ENCODE measurements at places on chromosomes 6 and 20. TPM values are rescaled to one million over a fixed set of nuclear protein-coding genes. Genes with fewer than 3 reads are reported as not detected.

MLIP gene
- not detected for total RNA-seq

CFAP61 gene
- total RNA-seq, result not detected

RFX6 gene
- total RNA-seq, result not detected

TAAR2 gene
- not detected for total RNA-seq

CGA gene
- not detected for total RNA-seq

RIN2 gene
- 60.1 TPM for total RNA-seq

NMBR gene
- total RNA-seq, result not detected

ULBP3 gene
- 7.0 TPM for total RNA-seq

CDH4 gene
- total RNA-seq, result 11.2 TPM

DZANK1 gene
- 1.8 TPM for total RNA-seq

TUBB1 gene
- not detected for total RNA-seq

EPHA7 gene
- total RNA-seq, result under 0.01 TPM

CCR6 gene
- not detected for total RNA-seq

PTCRA gene
- not detected for total RNA-seq

EYA4 gene
- not detected for total RNA-seq

RANBP9 gene
- total RNA-seq, result 29.0 TPM

VSX1 gene
- not detected for total RNA-seq

PNLDC1 gene
- 0.07 TPM for total RNA-seq

FAM162B gene
- total RNA-seq, result not detected

POM121L2 gene
- total RNA-seq, result not detected

PACSIN1 gene
- total RNA-seq, result not detected

SLC17A4 gene
- not detected for total RNA-seq

ZBTB12 gene
- total RNA-seq, result 2.6 TPM

GABRR1 gene
- not detected for total RNA-seq

OPRL1 gene
- total RNA-seq, result 0.14 TPM

ADGRF1 gene
- total RNA-seq, result 17.1 TPM

UNC5CL gene
- 0.28 TPM for total RNA-seq

TAGAP gene
- 0.07 TPM for total RNA-seq

SLC22A3 gene
- 2.2 TPM for total RNA-seq

C20orf202 gene
- total RNA-seq, result not detected

TENT5A gene
- total RNA-seq, result 3.1 TPM

RSPO4 gene
- total RNA-seq, result not detected

RBPJL gene
- not detected for total RNA-seq

CST4 gene
- total RNA-seq, result not detected

LAMA4 gene
- total RNA-seq, result not detected

CFAP206 gene
- 0.17 TPM for total RNA-seq

NRSN1 gene
- not detected for total RNA-seq

SMOC2 gene
- 0.32 TPM for total RNA-seq

OR2H1 gene
- total RNA-seq, result not detected

C20orf141 gene
- total RNA-seq, result not detected

FAM209B gene
- 0.71 TPM for total RNA-seq

CD24 gene
- 251 TPM for total RNA-seq

VNN1 gene
- 0.54 TPM for total RNA-seq

SOX18 gene
- total RNA-seq, result not detected

SMLR1 gene
- not detected for total RNA-seq

EMILIN3 gene
- total RNA-seq, result 0.04 TPM

PRRT1 gene
- 0.37 TPM for total RNA-seq

CLIC5 gene
- not detected for total RNA-seq

KIF25 gene
- not detected for total RNA-seq

IL17F gene
- not detected for total RNA-seq

RTN4IP1 gene
- total RNA-seq, result 10.7 TPM

ECT2L gene
- not detected for total RNA-seq

SRMS gene
- 0.11 TPM for total RNA-seq

MRAP2 gene
- 2.9 TPM for total RNA-seq

ADGRB3 gene
- total RNA-seq, result not detected

CSE1L gene
- total RNA-seq, result 188 TPM

IDH3B gene
- total RNA-seq, result 83.7 TPM

TINAG gene
- total RNA-seq, result not detected

CDSN gene
- total RNA-seq, result 0.88 TPM

LPIN3 gene
- total RNA-seq, result 16.9 TPM
